Neuronal stem cell (in vitro differentiated cells): ENCODE measurements at places on chromosomes 5 and 9.

DNA sequence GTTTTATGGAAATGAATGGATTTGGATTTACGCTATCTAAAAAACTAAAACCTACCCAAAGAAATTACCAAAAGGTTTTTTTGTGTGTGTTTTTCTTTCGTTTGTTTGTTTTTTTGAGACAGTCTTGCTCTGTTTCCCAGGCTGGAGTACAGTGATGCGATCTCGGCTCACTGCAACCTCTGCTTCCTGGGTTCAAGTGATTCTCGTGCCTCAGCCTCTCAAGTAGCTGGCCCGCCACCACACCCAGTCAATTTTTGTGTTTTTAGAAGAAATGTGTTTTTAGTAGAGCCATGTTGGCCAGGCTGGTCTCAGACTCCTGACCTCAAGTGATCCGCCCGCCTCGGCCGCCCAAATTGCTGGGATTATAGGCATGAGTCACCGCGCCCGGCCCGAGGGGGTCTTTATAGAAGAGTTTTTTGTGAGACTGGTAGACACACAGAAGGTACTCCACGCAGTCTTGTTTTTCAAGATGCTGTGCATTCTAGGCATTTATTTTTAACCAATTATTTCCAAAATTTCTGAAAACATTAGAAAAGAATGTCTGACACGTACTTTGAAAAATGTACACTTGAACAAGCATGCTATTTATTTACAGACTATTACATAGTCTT, 75.7 kb downstream of the NR6A1 start:
- no peak for DNase-seq

- no peak for DNase-seq
Measured at GRCh38 chr5:3886524-3887451, 291.2 kb downstream of the IRX1 start.

- DNase-seq, result no peak
Measured at GRCh38 chr9:88808019-88808656, 183.1 kb upstream of the S1PR3 start.

- no peak for DNase-seq
Measured at GRCh38 chr5:52767766-52768480, 19.8 kb upstream of the ITGA1 start.

- no peak for DNase-seq
Measured at GRCh38 chr5:94467954-94468930, 150.2 kb downstream of the KIAA0825 start.

- no peak for DNase-seq
Measured at GRCh38 chr5:38926121-38926520, 80.3 kb downstream of the OSMR start.
